ENCODE measurements at places on chromosomes 7 and 10.
A peak's percentile ranks its signal among the peaks of the same experiment; 100 is the strongest.

DNA sequence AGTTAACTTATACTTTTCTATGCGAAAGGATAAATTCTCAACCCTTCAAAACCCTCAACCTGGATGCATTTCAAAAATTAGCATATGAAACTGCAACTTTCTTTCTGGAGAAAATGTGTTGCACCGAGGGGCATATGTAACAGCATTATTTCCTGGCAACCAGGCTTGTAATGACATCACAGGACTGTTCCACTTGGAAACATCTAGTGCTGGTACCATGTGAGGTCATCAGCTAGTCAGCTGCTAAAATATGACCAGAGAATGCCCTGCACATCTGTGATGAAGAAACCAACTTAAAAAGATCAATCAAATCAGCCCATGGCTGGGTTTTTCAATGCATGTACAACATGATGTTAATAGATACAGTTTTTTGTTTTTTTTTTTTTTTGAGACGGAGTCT lies 40.0 kb downstream of the FGFR2 start:
- DNase-seq = no peak

GRCh38 chr10:95464280-95464679 lies 96.9 kb downstream of the SORBS1 start:
- peak; percentile 81 for DNase-seq

GRCh38 chr7:30842542-30843451 lies 68.9 kb upstream of the AQP1 start:
- DNase-seq = no peak

- no peak for DNase-seq
These were observed 157.9 kb downstream of the ELMO1 start for GRCh38 chr7:37290731-37291130.

- DNase-seq = peak; percentile 49
These were observed 106.5 kb downstream of the HTR7 start for GRCh38 chr10:90751107-90751997.

- no peak for DNase-seq
These were observed 77.8 kb downstream of the CPEB3 start for GRCh38 chr10:92213049-92213448.

DNA sequence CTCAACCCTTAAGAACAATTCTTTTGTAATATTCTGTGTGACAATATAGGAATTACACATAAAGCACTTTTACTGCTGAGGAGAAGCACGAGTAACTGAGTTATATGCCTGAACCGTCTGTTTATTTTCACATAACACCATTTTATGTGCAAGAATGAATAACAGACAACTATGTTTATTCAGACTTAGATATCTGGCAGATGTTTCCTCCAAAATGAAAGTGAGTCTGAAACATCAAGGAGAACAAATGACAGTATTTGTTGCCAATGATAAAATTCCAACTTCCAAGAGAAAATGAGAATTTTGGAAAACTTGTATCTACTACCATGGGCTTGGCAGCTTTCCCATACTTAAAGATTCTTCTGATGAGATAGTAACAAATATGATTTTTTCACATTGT lies 51.4 kb downstream of the DNMBP start:
- DNase-seq = no peak

- no peak for DNase-seq
These were observed 614.2 kb upstream of the ADARB2 start for GRCh38 chr10:2351566-2351965.

- DNase-seq = no peak
These were observed 95.2 kb downstream of the PFKFB3 start for GRCh38 chr10:6297951-6298381.

- no peak for DNase-seq
These were observed 10.0 kb downstream of the SHH start for GRCh38 chr7:155802291-155802690.

DNA sequence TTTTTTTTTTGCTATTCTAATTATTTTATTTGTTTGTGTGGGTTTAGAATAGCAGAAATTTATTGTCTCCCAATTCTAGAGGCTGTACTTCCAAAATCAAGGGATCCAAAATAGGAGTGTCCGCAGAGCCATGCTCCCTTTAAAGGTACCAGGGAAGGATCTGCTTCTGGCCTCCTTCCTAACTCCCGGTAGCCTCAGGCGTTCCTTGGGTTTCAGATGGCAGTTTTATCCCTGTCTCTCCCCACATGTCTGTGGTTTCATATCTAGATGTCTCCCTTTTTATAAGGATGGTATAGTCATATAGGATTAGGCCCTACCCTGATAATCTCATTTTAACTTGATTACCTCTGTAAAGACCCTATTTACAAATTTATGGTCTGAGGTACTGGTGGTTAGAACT lies 48.4 kb downstream of the BMPR1A start:
- DNase-seq = no peak

- peak; percentile 99 for DNase-seq
These were observed 17.6 kb upstream of the FLNC start for GRCh38 chr7:128812514-128813168.

GRCh38 chr7:18265611-18266281 lies 229.8 kb upstream of the HDAC9 start:
- DNase-seq = no peak

GRCh38 chr10:77801474-77802161 lies 124.9 kb downstream of the DLG5 start:
- no peak for DNase-seq

DNA sequence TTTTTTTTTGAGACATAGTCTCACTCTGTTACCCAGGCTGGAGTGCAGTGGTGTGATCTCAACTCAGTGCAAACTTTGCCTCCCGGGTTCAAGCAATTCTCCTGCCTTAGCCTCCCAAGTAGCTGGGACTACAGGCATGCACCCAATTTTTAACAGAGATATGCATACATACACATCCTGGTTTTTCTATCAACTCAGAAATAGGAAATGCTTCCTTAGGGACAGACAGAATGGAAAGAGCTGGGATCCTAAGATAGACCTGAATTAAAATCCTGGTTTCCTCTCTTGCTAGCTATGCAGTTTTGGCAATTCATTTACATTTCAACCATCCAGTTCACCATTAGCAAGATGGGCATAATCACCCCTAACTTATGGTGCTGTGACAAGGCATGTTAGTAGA lies 347.5 kb downstream of the GPAM start:
- no peak for DNase-seq

DNA sequence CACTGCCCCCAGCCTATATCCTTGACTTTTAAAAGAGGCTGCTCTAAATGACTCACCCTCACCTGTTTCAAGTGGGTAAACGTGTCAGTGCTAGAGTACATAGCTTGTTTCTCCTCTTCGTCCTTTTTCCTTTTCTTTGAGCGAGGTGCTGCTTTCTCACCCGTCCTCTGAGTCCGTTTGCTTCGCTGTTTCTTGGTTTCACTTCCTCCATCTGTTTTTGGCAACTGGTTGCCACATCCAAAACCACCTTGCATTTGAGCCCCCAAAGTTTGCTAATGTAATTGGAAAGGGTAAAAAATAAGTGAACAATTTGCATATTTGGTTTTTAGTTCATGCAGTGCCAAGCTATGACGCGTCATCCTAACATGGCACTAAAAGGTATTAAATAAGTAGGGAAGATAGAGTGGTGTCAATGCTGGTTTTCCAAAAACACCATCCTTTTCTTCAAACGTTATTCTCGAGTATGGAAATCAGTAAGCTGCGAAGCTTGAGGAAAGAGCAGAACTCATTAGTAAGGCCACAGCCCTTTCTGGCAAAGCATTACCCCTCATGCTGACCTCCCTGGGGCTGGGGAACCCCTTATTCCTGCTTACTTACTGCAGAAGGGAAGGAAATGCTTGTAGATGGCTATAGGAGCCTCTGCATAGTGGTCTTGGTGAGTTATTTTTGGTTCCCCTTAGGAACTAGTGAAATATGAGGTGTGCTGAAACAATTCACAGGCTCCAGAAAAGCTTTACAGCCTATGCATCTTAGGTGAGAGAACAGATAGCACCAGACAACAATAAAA lies 133.5 kb downstream of the GALNT11 start:
- DNase-seq = no peak

DNA sequence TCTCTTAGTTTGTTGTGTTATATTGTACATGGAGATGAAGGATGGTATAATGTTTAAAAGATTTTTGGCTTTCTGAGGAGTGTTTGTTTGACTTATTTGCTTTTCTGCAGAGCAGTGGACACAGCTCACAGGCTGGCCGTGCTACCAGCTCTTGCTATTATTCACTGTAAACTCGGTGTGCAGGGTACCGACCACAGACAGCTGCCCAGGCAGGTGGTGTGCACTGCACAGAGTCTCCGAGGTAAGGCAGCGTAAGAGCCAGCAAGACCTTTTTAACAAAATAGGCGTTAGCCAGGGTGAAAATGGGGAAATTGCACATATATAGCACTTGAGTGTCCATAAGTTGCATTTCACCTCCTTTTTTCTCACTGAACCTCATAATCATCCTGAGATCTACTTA lies 438.0 kb downstream of the CNTNAP2 start:
- DNase-seq = peak; percentile 76

DNA sequence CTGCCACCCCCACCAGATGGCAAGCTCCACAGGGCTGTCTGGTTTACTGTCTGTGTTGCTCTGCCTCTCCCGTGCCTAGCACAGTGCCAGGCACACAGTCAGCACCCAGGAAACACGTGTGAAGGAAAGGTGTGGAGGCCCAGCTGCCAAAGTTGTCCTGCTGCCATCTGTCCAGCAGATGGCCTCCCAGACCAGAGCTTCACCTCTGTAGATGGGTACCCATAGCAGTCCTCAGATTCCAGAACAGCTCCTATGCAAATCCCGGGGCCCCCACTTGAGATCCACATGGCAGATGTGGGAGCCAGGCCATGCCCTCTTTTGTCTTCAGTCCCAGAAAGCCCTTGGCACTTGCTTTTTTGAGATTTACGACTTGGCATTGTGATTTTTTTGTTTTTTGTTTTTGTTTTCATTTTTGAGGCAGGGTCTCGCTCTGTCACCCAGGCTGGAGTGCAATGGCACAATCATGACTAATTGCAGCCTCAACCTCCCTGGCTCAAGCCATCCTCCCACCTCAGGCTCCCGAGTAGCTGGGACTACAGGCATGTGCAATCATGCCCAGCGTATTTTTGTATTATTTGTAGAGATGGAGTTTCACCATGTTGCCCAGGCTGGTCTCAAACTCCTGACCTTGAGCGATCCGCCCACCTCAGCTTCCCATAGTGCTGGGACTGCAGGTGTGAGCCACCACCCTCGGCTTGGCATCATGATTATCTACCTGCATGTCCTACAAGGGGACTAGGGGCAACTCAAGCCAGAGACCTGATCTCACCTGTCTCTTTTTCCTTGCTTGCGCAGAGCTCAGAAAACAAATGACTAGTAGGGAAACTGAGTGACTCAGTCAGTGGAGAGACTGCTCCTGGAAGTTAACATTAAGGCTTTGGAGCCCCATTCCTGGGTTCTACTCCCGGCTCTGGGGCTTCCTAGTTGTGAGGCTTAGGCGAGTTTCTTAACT lies 16.9 kb upstream of the PALD1 start:
- peak; percentile 57 for DNase-seq

DNA sequence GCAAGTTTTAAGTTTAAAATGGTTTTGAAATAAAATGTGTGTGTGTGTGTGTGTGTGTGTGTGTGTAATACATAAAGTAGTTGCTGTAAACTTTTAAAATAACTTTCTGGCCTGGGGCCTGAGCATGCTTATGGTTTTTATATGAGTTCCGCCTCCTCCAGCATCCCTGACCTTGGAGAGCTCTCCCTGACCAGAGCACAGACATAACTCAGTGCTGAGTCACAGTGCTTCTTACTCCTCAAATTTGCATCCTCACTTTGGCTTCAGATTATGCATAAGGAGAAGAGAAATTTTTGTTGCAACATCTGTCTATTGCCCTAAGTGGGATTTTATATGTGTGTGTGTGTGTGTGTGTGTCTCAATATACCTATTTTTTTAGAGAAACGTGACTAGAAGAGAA lies 200.8 kb downstream of the ELMO1 start:
- DNase-seq = no peak

DNA sequence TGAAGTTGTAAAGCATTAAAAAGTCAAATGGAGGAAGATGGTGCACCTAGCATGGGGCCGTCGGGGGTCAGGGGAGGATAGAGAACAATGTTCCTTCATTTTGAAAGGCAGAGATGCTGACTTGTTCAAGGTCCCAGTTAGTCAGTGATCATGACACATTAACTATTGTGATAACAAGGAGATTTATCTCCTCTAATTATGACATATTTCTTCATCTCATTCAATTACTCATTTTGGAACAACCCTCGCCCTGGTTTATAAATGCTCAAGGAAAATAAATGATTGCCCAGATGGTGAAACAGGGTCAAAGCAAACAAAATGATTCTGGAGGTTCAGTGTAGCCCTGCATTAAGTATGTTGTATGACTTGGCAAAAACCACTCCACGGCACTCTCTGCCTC lies 106.2 kb downstream of the ITIH5 start:
- DNase-seq = no peak

DNA sequence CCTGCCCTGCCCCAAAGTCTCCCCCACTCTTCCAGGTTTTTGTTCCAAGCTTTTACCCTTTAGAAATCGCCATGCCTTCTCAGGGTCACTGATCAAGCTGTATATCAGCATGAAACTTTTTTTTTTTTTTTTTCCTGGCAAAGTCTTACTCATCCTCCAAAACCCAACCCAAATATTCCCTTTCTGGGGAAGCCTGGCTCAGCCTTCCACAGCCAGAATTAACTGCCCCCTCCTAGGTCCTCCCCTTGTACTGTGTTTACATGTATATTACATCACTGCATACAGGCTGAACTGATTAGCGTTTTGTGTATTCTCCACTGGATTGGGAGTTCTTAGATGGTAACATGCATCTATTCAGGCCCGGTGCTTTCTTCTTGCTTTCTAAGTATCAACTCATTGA lies 4.6 kb upstream of the NOBOX start:
- DNase-seq = no peak

DNA sequence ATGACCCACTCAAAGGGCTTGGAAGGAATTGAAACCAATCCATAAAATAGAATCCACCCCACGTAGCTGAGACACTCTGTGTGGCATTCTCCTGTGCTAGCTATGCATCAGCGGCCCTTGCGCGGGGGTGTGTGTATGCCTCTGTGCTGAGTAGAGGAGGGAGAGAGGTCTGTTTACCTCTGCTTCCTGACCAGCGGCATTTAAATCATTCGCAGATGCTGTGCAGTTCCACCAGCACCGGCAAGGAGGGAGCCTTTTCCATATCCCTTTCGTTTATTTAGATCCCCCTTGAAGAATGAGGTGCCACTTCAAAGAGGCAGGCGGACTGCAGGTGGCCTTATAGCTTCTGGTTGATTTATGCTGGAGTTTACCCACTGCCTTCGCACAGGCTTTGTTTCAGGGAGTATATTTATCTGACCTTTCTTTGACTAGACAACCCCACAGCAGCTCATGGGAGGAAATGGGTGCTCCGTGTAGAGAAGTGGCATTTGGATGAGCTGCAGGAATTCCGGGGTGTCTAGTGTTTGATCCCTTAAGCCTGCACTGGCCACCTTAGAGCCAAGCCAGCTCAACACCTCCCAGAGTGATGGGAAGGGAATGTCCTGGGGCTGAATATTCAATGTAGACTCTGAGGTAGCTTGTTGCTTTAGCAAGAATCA lies 11.4 kb downstream of the C10orf53 start:
- no peak for DNase-seq

DNA sequence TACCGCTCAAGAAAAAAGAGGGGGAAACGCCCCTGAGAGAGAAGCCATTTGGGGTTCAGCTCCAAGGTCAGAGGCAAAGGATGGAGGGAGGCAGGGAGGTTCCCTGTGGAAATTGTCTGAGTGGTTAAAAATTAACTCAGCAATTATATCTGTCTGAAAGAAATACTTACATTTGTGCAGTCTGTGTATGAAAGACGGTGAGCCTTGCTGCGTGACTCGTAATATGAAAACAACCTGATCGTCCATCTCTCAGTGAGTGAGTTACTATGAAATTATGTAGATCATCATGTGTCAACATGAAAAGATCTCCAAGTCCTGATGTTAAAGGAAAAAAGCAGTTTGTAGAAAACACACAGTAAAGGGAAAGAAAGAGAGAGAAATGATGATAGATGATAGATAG lies 67.2 kb upstream of the FAM204A start:
- DNase-seq = no peak

Data from NCI-H146 (cell line).